SHP77 treated with DMSO at 0.1 percent for 48 hours (cell line): ENCODE measurements at places on chromosomes 3 and 15.

GRCh38 chr15:87537295-87537694 lies 719.2 kb downstream of the NTRK3 start:
- DNase-seq, result no peak

GRCh38 chr3:196998966-196999760 lies 30.5 kb downstream of the MELTF start:
- no peak for DNase-seq

DNA sequence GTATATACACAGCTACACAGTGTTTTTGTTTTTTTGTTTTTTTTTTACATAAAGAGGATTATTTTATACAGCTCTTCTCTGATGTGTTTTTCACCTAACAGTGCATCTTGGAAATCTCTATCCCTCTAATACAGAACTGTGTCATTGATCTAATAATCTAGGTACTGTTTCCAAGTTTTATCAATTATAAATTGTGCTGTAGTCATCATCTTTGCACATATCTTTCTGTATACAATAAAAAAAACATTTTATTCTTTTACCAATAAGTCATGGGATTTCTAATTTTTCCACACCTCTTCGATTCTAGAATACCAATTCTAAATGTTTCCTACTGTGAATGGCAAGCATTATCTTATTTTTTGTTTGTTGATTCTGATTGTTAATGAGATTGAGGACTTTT lies 1.7 kb upstream of the PLSCR2 start:
- DNase-seq, result no peak

DNA sequence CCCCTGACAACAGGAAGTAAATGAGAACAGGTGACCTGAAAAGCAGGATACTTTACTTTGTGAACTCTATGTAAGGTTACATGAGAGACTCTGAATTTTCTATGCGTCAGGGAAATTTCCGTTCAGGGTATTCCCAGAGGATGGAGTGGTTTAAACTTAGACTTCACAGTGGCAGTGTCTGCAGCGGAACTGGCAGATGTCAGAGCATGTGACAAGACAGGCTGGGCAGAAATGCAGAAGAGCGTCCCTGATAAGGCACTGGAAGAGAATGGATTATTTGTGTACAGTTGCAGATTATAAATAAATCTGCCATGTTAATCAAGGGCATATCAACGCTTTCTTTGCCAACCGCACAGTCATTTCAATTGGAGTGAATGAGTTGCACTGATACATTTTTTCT lies 598.4 kb upstream of the ZNF717 start:
- no peak for DNase-seq

GRCh38 chr3:119541547-119541946 lies 17.9 kb downstream of the CD80 start:
- no peak for DNase-seq

GRCh38 chr3:182487611-182488010 lies 305.7 kb upstream of the ATP11B start:
- DNase-seq, result no peak

DNA sequence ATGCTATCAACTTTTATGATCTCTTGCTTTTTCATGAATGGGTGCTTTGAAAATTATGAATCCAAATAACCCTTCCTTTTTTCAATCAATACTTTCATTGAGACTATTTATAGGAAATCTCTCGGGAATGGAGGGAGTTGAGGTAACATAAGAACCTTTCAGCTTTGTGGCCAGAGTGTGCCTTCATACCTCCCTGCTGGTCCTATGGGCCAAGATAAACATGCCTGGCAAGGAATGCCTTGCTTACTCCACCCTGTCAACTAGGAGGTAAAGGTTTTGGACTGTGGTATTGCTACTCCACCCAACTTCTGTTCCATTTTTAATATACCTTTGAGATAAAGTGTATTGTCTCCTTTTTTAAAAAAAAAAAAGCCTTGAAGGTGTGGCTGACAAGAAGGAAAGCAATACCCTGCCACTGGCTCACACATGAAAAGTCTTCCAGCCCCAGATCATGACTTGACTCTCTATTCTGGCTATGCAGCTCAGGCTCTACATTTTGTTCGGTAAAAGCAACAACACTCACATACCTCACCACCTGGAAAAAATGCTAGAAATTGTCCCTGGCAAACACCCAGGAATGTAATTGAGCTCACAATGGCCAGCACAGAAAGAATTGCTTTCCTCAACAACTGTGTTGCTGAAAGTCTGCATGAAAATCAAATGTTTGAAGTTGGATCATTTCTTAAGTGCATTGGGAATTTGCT lies 35.8 kb downstream of the COL8A1 start:
- no peak for DNase-seq

GRCh38 chr3:126664591-126665214 lies 9.8 kb upstream of the TXNRD3 start:
- DNase-seq, result no peak

- DNase-seq, result no peak
Measured at GRCh38 chr15:45148076-45149059, 18.6 kb downstream of the DUOX1 start.

DNA sequence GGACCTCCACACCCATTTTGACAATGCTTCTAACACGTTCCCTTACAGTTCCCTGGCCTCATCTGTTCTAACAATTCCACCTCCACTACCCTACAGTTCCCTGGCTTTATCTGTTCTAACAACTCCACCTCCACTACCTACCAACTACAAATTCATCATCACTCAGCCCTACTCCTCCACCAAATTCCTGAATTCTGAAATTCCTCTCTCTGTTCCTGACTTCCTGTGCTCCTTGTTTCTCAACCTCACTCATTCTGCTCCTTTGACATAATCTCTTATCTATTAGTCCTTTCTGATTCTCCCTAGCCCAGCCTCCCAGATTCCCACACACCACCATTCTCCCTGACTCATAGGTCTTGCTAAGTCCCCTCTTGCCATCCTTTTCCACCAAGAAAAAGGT lies 22.5 kb downstream of the UPK1B start:
- no peak for DNase-seq

DNA sequence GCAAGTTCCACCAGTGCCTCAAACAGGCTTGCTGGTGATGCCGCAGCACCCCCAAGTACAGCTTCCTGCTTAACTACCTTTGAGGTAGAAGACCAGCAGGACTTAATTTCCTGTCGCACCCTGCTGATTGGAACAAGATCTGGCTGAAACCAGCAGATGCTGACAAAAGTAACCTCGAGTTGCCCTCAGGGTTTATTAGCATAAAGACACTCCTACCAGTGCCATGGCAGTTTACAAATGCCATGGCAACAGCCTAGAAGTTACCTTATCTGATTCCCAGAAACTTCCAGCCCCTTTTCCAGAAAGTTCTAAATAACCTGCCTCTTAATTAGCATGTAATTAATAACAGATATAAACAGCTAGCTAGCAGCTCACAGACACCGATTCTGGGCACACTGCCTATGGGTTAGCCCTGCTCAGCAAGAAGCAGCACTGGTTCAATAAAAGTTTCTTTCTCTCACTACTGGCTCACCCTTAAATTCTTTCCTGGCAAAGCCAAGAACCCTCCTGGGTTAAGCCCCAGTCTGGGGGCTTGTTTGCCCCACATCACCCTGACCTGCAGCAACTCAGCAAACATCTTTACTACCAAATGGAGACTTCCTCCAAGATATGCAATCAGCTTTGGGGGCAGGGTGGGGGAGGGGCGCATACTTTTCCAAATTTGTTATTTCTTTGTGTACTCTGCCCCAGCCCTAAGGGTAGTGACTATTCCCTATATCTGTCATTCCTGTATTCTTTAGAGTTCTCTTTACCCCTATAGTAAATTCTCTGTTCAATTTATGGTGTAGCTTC lies 54.2 kb downstream of the MAP4 start:
- no peak for DNase-seq
